Thoracic aorta (tissue), 2 donors: ENCODE measurements at places on chromosomes 1 and 21. TPM values are rescaled to one million over a fixed set of nuclear protein-coding genes. Genes with fewer than 3 reads are reported as not detected.

HPDL gene
- total RNA-seq = not detected

FAM177B gene
- total RNA-seq = 3.1 TPM

UTS2 gene
- total RNA-seq = not detected

LGR6 gene
- total RNA-seq = 99.0 TPM

SERPINC1 gene
- total RNA-seq = not detected

DNA sequence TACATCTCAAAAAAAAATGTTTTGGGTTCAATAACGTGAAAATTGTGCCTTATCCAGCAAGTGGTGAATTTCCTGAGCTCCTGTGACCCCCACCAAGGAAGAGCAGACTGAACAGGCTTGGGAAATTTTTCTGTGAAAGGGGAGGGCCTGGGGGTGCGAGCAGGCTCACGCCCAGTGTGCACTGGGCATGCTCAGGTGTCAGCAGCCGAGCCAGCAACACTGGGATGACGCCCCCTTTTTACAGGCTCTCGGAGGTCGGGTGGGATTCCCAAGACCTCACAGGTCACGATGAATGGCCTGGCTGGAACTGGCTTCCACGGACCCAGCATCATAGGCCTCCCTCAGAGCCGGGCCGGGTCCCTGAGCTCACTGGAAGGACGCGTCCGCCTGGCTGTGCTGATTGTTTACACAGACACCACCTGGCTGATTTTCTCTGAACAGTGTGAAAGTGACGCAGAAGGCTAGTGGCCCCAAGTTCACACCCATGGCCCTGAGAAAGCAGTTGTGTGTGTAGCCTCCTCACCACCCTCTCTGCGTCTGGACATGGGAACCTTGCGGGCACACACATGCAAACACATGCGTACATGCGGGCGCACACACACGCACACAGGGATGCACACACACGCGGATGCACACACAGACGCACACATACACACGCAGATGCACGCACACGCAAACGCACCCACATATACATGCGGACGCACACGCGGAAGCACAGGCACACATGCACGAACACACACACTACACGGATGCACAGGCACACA lies 9.2 kb downstream of the CSTB start:
- no peak for DNase-seq

DNA sequence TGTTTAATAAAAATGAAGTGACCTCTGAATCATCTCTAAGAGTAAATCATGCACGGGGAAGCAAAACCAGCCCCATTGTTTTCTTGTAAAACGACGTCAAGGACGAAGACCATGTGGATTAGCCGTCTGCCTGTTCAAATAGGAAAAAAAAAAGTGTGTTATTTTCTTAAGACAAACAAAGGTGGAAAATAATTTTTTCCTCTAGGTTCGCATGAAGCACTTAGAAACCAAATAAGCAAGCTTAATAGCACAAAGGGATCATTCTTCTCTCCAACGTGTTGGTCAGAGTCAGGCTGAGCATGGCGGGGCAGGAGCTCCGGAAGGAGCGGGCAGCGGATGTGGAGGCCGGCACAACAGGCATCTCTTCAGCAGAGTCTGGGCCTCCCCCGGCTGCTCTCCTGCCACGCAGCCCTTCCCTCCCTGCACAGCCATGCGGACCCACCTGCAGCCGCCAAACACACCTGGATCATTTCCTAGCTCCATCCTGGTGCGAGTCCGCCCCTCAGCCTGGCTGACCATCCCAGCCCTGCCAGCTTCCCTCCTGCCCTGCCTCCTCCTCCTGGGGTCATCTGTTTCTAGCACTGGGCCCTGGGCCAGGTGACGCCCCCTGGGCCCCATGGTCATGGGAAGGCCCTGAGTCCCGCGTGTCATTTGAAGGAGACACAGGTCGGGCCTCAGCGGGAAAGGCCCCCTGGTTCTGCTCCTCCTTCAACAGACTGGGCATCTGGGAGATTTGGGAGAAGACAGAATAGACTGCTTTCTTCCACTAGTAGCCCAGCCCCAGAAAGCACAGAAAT lies 40.2 kb downstream of the MX1 start:
- DNase-seq = no peak

GRCh38 chr1:119471566-119471965 lies 35.4 kb upstream of the HSD3B1 start:
- no peak for DNase-seq

DNA sequence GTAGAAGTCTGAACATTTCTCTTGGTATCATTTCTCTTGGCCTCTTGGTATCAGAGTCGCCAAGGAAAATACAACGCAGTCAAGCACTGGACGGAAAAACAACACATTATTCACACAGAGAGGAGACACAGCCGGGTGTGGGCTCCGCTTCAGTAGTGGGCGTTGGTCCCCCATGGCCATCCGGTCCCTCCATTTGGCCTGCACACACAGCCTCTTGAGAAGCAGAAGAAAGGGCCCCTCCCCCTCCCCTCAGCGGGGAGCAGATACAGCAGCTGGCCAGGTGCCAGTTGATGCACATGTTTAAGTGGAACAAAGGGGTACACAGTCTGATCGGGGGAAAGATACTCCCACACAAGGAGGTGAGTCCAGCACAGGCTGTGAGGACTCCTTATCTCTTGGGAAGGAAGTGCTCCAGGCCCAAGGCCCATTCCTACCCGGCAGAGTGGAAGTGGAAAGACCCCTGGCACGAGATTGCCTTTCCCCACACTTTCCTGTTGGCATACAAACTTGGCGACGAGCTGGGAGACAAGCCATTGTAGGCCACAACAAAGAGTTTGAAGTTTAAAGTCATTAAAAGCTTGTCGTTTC lies 311.3 kb downstream of the FAM72C start:
- no peak for DNase-seq

DNA sequence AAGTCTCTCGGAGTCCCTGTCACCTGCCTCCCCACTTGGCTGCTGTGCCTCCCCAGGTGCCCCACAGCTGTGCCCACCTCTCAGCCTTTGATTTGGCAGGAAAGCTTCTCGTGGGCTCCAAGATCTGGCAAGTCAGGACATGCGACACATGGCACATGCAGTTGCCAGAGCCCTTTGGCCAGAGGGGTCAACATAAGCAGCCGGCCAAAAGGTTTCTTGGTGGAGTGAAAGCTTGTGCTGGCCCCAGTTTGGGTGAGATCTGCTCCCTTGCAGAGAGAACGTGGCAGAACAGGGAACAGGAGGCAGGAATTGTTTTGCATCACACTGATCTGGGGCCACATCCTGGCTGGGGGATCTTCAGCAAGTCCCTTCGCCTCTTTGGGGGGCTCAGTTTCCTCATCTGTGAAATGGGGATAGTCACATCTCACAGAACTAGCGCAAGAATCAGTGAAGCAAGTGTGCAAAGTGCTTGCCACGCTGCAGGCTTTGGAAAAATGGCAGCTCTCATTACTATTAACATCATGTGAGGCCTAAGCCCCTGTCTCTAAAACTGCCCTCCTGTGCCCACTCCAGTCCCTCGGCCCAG lies 232.6 kb downstream of the TRABD2B start:
- DNase-seq = no peak

- no peak for DNase-seq
These were observed 77.9 kb upstream of the EDEM3 start for GRCh38 chr1:184832517-184832916.

DNA sequence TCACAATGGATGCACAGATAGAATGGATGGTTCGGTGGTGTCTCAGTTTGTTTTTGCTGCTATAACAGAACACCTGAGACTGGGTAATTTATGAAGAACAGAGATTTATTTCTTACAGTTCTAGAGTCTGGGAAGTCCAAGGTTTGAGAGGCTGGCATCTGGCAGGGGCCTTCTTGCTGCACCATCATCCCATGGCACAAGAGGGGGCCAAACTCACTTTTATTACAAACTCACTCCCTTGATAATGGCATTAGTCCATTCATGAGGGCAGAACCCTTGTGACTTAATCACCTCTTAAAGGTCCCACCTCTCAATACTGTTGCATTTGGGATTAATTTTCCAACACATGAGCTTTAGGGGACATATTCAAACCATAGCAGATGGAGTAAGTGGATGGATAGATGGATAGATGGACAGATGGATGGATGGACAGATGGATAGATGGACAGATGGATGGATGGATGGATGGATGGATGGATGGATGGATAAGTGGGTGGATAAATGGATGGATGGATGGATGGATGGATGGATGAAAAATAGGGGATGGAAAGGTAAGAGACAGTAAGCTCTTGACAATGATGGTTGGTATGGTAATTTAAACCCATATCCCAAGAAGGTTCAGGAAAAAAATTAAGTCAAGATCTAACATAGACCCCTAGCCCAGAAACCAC lies 16.5 kb downstream of the CAMK2N1 start:
- DNase-seq = no peak

GRCh38 chr1:15283526-15283925 lies 36.5 kb downstream of the FHAD1 start:
- no peak for DNase-seq

GRCh38 chr1:194469282-194469681 lies 1282.9 kb upstream of the B3GALT2 start:
- no peak for DNase-seq

GRCh38 chr1:156284112-156284511 lies at the start of gene TMEM79:
Gene TMEM79 (plus strand): TSS chr1:156284325. CDS start chr1:156285227, 902 bp downstream.
- DNase-seq = no peak

DNA sequence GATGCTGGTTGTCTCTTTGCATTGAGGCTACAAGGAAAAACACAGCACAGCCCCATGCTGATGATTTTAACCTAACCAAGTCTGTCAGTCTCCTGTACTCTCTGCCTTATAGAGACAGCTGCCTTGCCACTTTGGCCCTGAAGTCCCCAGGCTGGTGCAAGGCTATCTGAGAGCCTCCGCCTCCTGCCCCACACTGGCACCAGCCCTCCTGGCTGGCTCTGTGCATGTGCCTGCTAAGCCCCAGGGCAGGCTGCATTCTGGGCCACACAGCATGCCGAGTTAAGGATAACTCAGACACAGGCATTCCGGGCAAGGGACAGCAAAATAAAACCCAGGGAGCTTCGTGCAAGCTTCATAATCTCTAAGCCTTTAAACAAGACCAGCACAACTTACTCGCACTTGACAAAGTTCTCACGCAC lies 910 bp downstream of the RUNX1 start:
- DNase-seq = no peak

DNA sequence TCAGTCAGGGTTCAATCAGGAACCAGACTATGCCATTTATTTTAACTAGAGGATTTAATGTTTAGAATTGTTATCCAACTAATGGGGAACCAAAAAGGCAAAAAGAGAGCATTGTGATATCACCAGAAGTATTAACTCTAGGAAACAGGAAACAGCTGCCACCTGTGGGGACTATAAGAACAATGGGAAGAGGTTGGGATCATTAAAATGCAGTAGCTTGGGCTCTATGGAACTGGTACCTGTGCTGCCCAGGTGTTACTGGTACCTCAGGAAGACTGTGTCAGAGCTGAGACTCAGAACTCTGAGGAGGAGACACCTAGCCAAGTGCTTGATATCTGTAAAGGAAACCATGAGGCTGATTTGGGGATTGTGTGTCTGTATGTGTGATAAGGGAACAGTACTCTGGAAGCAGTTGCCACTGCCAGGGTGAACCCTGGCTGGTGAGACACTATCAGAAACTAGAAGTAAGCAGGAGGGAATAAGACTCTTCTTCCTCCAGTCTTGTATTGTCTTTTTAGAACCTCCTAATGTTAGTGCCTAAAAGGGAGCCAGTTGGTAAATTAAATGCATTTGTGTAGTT lies 49.4 kb downstream of the MAN1A2 start:
- no peak for DNase-seq
